ENCODE measurements at places on chromosomes 6 and 20.

DNA sequence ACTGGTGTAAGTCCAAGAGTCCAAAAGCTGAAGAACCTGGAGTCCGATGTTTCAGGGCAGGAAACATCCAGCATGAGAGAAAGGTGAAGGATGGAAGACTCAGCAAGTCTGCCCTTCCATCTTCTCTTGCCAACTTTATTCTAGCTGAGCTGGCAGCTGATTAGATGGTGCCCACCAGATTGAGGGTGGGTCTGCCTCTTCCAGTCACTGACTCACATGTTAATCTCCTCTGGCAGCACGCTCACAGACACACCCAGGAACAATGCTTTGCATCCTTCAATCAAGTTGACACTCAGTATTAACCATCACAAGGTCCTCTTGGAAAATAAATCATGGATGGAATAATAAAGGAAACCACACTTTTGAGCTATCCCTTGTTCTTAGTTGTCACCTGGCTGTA is 121.2 kb downstream of the MAP3K7 start:
- no peak for DNase-seq

DNA sequence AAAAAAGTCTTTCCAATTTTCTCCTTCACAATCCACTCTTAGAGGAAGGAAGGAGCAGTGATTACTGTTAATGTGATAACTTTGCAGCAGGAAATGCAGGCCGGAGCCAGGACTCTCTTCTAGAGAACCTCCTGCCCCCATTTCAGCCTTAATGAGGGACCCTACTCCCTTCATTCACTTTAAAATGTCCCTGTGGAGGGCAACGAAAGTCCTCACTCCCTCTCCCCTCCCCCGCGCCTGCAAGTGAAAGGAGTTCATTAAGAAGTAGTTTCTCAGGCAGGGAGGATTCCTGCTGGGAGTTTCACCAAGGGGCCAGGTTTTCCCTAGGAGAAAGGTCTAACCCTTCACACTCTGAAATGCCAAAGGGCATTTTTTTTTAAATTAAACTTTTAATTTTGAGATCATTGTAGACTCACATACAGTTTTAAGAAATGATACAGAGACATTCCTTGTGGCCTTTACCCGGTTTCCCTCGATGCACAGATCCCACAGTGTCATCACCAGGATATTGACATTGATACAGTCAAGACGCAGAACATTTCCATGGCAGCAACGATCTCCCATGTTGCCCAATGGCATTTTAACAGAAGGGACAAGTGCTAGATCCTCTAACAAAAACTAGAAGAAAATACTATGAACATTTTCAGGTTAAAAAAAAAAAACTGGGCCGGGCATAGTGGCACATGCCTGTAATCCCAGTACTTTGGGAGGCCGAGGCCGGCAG is 6.8 kb upstream of the COMMD7 start:
- DNase-seq: no peak

DNA sequence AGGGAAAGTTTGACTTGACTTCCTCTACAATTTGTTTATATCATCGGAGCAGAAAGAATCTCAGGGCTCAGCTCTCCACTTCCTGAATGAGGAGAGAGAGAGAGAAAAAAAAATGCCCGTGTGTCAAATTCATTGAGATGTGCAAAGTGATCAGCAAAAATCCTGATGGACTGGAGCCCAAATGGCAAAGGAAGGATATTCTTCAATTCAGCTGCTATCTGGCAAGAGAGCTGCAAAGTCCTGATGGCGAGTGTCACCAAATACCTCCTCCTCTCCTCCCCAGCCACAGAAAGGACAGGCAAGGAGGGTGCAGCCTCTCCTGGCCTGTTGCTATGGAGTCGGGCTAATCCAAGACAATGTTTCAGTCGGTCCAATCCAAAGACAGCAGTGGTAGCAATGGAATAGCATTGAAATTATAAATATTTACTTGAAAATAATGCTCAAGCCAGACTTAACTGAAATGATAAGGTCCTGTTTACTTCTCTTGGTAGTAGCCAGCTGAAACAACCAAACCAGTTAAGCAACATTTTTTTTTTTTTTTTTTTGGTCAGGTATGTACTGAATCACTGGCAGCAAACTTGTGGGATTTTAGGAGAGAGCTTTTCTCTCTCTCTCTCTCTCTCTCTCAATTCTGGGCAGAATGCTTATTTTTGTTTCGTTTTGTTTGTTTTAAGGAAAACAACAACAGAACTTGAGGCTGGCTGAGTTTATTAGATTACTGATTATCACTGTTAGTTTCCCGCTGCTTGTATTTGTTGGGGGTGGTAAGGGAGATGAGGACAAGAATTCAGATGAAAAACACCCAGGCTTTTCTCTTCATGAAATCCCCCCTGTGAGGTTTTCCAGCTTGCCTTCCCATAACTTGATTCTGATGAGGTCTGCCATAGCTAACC is 204.2 kb downstream of the BCAS1 start:
- DNase-seq: no peak

GRCh38 chr6:155693573-155694418 is 238.2 kb upstream of the NOX3 start:
- DNase-seq: no peak

- no peak for DNase-seq
Observed at GRCh38 chr20:36367907-36368799, 62.0 kb downstream of the DLGAP4 start.

DNA sequence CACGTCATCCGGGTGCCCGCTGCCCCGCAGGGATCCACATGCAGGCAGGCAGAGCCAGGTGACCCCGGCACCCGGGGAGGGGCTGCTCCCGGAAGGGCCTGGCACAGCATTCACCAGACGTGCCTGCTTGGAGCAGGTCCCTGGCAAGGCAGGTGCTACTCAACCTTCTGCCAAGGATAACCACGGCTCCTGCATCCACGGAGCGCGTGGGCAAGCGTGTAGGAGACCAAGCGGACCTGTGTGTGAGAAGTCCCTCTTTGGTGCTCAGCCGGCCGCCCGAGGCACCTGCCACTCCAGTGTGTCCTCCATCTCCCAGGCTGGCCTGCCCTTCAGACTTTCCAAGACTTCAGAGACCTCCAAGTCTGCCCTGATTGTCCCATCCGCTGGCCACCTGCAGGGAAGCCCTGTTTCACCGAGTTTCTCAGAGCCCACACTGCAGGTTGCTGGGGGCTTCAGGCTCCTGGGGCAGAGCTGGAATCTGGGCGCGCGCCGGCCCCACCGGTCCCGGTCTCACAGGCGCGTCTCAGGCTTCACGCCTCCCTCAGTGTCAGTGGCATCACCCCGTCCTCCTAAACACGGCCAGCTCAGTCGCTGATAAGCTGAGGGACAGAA is 124.3 kb downstream of the DLL1 start:
- no peak for DNase-seq

- no peak for DNase-seq
Observed at GRCh38 chr20:62493253-62493885, 17.6 kb upstream of the GATA5 start.

Data from smooth muscle cell of the brain vasculature (primary cell).